ENCODE measurements at places on chromosomes 6 and 20. TPM values are rescaled to one million over a fixed set of nuclear protein-coding genes. Genes with fewer than 3 reads are reported as not detected.
A peak's percentile ranks its signal among the peaks of the same experiment; 100 is the strongest.

GRCh38 chr6:113004470-113005270 is 657.5 kb downstream of the RFPL4B start:
- ATAC-seq = no peak

- ATAC-seq = no peak
These were observed 2.2 kb downstream of the ADGRF4 start for GRCh38 chr6:47700596-47700995.

GRCh38 chr6:45112711-45113110 is 215.4 kb upstream of the RUNX2 start:
- ATAC-seq = no peak

- ATAC-seq = peak; percentile 86
These were observed 4.8 kb upstream of the TRIM40 start for GRCh38 chr6:30130887-30131862.

The HNF4A gene
- not detected for total RNA-seq

The KHDRBS2 gene
- not detected for total RNA-seq

GRCh38 chr6:27138837-27139755 is 108.4 kb upstream of the PRSS16 start:
- peak; percentile 87 for ATAC-seq

GRCh38 chr6:13428583-13429405 is 58.6 kb downstream of the GFOD1 start:
- peak; percentile 13 for ATAC-seq

The GNMT gene
- 0.30 TPM for total RNA-seq

The CEP43 gene
- total RNA-seq = 24.7 TPM

DNA sequence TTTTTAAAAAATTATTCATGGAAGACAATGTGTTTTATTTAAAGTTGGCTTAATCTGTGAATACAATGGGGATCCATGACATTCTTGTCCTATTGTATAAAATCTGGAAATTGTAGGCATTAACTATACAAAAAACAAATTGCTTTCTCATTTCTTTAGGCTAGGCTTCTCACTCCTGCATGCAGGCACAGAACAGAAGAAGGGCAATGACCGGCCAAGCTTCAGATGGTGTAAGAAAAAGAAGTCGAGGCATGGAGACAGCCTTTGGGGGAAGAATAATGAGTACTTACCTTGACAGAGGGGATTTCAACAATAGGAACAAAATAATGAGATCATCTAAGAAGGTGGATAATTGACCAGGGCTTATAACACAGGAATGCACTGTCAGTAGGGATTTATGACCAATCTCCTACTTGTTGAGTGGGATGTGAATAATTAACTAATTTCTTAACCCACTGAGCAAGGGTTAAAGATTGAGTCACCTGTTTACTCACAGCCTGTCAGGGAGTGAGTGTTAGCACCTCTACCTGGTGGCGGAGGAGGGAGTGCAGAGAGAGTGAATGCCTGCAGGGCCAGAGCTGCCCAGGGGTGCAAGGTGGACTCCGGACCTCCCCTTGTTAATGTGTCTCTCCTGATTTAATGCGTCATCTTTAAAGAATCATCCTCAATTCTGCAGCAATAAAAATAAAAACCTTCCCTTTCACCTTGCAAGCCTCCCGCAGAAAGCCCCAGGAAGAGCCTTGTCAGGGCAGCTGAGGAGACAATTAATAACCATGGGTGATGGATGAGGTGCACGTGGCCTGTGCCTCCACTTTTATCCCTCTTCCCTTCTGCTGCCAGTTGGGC is 3.9 kb downstream of the SLC22A2 start:
- ATAC-seq = peak; percentile 49

DNA sequence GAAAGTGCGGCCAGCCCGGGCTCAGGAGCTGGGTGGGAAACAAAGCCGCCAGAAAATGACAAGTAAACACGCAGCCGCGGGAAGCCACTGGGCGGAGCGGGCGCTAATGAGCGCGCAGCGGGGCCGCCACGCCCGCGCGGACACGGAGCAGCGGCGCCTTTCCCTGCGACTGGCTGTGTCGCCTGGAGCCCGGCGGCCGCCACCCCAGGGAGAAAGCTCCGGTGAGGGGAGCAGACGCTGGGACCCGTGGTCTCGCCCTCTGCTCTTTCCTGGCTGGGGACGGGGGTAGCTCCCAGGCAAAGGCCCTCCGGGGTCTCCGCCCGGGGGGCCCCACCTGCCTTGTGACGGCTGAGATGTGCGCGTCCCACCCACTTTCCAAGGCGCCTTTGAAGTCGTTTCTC is 54.9 kb downstream of the PRR18 start:
- ATAC-seq = no peak

GRCh38 chr6:11683871-11684270 is 94.7 kb downstream of the ADTRP start:
- no peak for ATAC-seq

The EDN3 gene
- total RNA-seq = not detected

DNA sequence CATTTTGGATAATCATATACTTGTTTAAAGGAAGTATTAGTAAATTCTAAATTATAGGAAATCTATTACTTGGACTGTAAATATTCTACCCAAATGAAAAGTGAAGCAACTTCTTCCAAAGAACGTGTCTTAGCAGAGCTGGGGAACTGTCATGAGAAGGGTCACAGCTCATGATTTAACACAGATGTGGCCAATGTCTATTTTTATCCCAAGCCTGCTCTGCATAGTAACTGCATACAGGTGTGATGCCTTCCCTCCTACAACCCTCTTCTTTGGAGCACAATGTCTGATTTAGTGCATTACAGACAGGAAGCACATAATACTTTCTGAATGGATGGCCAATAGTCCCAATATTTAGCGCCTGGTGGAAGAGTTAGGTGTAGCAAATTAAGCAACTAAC is 138.7 kb upstream of the THEMIS start:
- ATAC-seq = no peak

DNA sequence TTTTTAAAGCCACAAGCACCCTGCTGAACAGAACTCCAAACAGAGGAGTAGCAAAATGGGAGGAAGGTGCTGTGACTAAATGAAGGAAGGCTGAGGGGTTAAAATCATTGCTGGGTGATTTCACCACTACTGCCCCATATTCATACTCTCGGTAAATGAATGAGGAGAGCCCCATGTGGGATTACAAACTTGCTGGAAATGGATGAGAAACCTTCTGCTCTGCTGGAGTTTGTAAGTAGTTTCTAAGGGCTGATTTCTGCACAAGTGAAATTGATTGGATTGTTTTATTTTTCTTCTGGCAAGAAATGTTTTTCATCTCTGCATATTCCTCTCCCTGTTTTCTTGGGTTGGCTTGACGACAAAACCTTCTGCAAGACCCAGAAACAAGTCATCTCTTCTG is 533.5 kb upstream of the MMS22L start:
- no peak for ATAC-seq

The DPPA5 gene
- total RNA-seq = not detected

DNA sequence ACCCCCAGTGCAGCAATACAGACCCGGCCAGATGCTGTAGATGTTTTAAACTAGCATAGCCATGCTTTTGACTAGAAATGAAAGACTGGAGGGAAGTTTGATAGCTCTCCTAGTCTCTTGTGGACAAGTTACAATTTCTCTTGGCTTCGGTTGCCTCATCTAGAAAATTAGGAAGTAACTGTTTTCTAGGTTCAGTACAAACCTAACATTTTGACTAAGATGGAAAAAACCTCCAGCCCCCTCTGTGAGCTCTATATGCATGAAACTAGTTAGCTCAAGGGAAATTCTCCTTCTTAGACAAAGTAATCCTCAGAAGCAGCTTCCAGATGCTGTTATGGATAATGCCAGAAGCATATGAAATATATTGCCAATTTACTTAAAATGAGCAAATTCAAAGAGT is 86.6 kb downstream of the RNF144B start:
- ATAC-seq = no peak

The RIMS1 gene
- not detected for total RNA-seq

The PDE7B gene
- total RNA-seq = 0.04 TPM

The MRPS26 gene
- 52.9 TPM for total RNA-seq

- no peak for ATAC-seq
These were observed 907.5 kb downstream of the C6orf118 start for GRCh38 chr6:164401871-164402270.

- no peak for ATAC-seq
These were observed 701.9 kb upstream of the MAP3K7 start for GRCh38 chr6:91288741-91289140.

The PMEPA1 gene
- 1.6 TPM for total RNA-seq

GRCh38 chr6:12345694-12346058 is 55.5 kb downstream of the EDN1 start:
- no peak for ATAC-seq

The PRDM13 gene
- not detected for total RNA-seq

- no peak for ATAC-seq
These were observed 849 bp downstream of the GSTA4 start for GRCh38 chr6:52994031-52994838.

GRCh38 chr20:46810448-46811223 is 84.0 kb upstream of the EYA2 start:
- no peak for ATAC-seq

The FAXC gene
- total RNA-seq = not detected

The SLA2 gene
- 43.7 TPM for total RNA-seq

DNA sequence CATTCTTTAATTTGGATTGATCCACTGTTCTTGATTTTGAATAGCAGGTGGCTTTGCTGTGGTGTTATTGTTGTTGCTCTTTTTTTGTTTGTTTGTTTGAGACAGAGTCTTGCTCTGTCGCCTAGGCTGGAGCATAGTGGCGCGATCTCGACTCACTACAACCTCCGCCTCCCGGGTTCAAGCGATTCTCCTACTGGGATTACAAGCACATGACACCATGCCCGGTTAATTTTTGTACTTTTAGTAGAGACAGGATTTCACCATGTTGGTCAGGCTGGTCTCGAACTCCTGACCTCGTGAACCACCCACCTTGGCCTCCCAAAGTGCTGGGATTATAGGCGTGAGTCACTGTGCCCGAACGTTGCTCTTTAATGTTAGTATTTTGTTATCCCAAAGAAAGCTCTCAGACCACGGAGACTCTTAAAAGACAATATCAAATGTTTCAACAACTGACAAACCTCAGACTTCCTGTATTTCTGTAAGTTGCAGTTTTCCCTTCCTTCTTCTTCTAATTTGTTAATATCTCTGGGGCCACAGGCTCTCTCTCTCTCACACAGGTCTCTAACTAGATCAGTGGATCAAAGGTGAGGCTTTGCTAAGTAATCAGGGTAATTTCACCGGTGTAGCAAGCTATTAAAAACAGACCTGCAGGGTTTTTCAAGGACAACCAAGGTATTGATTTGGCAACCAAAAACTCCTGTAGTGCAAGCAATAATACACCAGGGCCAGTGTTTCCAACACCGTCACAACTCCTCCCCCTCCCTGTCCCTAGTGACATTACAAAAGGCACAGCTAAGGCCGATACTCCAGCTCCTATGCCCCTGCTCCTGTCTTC is 48.8 kb upstream of the ZNF217 start:
- peak; percentile 85 for ATAC-seq

DNA sequence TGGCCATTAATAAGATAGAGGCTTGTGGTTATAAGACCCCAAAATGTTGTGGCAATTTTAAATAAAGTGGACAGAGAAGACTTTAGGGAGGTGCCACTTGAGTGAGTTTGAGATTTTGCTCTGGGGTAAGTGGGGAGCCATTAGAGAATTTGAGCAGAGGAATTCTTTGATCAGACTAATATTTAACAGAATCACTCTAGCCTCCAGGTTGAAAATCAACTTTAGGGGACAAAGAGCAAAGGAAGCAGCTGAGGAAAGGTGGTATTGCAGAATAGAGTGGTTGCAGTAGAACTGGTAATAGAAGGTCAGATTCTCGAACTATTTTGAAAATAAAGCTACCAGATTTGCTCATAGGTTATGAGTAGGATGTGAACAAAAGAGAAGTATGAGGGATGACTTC is 50.7 kb upstream of the RNF146 start:
- ATAC-seq = no peak

- ATAC-seq = peak; percentile 60
These were observed 35.1 kb upstream of the BTN3A2 start for GRCh38 chr6:26329763-26330511.

- no peak for ATAC-seq
These were observed 46.6 kb downstream of the MYB start for GRCh38 chr6:135227758-135228157.

DNA sequence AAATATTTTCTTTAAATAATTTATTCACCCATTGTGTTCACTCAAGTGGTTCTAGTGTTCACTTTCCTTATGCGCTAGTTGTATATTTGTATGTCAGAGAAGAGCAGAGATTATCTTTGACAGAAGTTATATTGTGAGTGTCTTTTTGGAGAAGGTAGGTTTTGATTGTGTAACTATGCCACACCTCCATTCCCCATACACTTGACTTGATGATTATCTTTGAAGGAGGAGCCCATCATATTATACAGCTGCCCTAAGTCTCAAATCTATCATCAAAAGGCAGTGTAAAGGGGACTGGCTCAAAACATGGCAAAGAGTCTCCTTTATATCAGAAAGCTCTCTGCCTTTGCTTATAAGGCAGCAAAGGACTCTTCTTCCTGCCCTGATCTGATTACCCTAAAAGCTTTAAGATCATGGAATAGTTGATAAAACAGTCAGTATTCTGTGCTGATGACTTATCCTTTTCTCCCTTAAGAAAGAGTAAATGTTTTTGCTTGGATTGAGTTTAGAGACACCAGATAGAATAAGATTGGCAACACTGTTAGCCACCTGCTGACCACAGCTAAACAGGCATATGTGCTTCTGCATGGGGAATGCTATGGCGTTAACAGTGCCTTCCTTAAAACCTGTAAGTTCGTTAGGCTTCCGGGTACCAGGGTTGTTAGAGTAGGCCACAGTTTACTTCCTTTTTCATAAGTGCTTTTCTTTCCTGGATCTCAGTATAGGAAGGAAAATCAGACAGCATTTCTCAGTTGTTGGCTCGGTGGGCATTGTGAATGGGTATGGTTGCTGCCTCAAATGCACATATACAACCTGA is 22.6 kb downstream of the TOP1 start:
- ATAC-seq = no peak

DNA sequence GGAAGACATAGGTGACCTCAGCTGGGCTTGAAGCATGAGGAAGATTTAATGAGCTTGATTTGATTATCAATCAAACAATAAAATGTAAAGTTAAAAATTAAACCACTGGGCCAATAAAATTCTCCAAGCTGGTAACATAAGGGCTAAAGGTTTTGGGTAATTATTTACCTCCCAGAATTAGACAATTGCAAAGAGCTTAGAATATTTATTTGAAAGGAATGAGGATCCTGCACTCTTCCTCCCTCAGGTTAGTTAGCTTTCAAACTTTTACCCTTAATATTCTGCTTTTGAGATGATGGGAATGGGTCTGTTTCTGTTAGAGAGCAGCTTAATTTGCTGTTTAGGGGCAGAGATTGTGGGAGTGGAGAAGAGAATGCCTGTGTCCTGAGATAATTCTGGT is at the start of gene SLC17A4:
Gene SLC17A4, plus strand, starts transcription at position 208 of the 400 bp plus-strand sequence. CDS start 7,221 bp downstream, outside the sequence.
- ATAC-seq = no peak

The OVOL2 gene
- total RNA-seq = not detected

DNA sequence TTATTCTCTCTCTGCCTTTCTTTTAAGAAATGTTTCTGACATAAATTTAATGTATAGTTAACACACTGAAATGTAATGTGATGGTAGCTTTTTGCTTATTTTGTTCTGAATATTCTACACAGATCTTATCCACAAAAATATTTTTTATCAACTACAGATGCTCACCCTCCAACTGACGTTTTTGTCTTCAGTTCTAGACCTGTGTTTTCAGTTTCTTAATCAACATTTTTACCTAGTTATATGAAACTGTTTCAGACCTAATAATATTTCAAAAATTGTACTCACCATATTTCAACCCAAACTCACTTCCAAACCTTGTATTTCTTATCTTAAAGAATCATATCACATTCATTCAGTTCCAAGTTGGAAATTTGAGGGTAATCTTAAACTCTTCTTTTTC is 452.8 kb downstream of the RFPL4B start:
- ATAC-seq = no peak

The C20orf96 gene
- 6.0 TPM for total RNA-seq

Data from activated T-helper 17 cell treated with anti-CD3 and anti-CD28 coated beads, Interleukin-2, amount 50 U/mL, for 72 hours (primary cell).